Activated effector memory CD4-positive, alpha-beta T cell treated with Interleukin-2 at 50 U/mL for 16 hours (primary cell): ENCODE measurements at places on chromosomes 12 and 14.

GRCh38 chr12:52274521-52275120, at the start of gene KRT86:
KRT86 (plus strand) TSS chr12:52274645; CDS start chr12:52301917, 27,272 bp downstream.
- no peak for DNase-seq

- no peak for DNase-seq
Measured at GRCh38 chr14:101977311-101978071, 13.1 kb downstream of the DYNC1H1 start.

- no peak for DNase-seq
Measured at GRCh38 chr12:104637604-104638003, 180.9 kb downstream of the CHST11 start.

DNA sequence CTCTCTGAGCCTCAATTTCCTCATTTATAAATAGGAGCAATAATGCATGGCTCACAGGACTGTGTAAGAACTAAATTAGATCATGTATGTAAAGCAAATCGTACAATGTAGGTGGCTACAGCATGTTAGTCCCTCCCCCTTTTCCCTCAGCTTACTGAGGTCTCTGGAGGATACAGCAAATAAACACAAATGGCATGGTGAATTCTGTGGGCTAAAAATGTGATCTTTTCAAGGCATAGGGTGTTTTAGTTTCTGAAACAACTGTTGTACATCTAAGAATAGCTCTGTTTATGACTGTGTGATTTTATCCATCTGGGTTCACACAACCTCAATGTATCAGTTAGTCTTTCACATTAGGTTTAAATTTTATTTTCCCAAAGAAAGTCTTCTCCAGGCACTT, 121.2 kb upstream of the PLEKHG7 start:
- no peak for DNase-seq

DNA sequence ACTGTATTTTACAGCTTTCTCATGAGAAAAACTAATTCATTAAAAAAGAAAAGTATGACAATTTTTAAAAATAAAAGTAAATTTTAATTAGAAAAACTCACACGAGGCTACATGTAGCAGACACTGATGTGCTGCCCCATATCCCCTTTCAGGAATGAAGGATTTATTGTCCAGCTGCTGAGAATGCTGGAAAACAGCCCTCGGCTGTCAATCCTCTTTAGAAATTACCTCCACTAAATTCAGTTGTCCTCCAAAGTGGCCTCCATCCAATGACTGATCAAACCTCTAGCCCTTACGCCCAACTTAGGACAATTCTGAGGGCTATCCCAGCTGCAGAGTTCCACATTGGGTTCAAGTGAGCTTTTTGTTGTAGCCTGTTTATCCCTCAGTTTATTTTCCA, 29.8 kb upstream of the AP4S1 start:
- DNase-seq, result no peak

GRCh38 chr14:52012635-52013034, 23.3 kb downstream of the RTRAF start:
- no peak for DNase-seq
